Stimulated activated CD4-positive, alpha-beta T cell treated with anti-CD3 and anti-CD28 coated beads, TNF-alpha, amount 100 ng/mL, for 4 hours (primary cell): ENCODE measurements at places on chromosomes 1 and 21.

DNA sequence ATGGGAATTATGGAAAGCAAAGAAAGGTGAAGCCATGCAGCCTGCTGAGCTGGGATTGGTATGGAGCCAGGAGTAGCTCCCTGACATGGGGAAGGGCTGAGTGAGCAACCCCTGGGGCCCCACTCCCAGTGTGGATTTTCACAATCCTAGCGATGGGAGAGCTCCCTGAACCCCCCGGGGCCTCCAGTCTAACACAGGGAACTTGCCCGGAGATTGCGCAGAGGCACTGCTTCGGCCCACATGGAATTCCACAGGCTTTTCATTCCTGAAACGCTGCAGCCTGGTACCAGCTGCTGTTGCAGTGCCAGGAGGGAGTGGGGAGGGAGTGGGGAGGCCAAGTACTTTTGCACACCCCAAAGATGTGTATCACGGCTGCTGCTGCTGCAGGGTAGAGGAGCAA is 110.4 kb upstream of the C21orf91 start:
- DNase-seq = no peak

DNA sequence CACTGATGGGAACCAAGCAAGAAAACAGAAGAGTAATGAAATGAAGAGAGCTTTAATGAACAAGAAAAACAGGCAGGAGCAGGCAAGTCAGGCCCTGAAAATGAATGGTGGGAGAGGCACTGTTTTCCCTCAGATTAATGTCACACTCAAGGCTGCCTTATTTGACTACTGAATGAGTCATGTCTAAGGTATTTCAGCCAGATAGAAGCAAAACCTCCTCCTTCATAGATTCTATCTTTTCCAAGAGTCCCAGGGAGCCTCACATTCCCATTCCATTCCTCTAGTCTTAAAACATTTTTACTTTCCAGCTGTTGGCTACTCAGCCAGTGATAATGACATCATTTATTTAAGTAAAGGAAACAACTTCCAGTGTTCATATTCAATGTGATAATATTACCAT is 228.4 kb upstream of the NRIP1 start:
- no peak for DNase-seq

DNA sequence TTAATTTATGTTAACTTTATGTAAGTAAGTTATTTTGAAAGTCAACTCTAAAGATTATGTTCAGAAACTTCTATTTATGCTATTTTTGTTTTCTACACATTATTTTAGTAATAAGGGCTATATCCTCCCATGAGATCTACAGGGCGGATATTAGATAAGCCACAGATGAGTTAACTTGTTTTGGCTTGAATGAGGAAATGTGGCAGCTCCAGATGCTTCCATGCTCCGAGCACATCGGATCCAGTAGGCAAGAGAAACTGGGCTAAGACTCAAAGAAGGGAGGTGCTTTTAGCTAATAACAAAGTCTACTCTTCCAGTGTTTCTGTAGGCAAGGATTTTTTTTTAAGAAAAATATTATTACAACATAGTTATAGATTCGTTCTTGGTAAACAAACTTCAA is 20.0 kb upstream of the LAMC1 start:
- DNase-seq = no peak

DNA sequence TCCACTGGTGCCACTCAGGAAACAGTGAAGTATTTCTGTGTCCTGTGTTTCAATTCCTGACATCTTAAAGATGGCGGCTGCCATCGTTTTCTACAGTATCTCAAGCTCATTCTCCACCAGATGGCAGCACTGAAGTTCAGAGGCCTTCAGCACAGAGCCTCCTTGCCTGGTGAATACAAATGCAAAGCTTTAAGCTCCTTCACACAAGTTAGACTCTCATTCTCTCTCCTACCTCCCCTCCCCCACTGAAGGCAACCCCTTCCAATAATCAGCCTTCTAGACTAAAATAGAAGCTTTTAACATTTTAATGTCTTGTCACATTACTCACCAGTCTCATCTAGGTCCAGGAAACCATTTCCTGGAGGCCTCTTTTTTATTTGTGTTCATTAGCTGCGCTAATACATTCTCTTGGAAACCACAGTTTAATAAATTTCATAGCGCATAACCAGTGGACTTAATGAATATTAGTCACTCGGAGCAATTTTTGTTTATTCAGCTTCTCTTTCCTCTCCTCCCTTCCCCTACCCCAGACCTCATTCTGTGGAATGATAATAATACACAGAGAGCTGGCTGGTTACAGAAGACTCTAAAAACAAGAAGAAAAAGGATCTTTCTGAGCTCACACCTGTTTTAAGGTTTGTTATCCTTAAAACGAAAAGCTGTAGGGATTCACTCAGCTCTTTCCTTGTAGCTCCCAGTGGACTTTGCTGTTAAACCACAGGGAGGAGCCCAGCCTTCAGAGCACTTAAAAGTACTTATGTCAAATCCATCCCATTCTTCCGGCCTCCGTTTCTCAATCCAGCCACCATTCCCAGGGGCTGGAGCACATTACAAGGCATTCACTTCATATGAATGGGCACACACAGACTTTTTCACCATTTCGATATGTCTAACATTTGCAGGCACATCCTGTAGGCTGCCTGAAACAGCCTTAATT is 384.9 kb downstream of the HLX start:
- DNase-seq = no peak

GRCh38 chr1:162368451-162368850 is 8.2 kb downstream of the SPATA46 start:
- no peak for DNase-seq

- no peak for DNase-seq
Observed at GRCh38 chr1:234331507-234331906, 41.7 kb upstream of the COA6 start.

- no peak for DNase-seq
Observed at GRCh38 chr1:85074365-85074964, 26.2 kb upstream of the MCOLN3 start.

GRCh38 chr1:38296047-38296446 is 249.5 kb upstream of the POU3F1 start:
- no peak for DNase-seq

DNA sequence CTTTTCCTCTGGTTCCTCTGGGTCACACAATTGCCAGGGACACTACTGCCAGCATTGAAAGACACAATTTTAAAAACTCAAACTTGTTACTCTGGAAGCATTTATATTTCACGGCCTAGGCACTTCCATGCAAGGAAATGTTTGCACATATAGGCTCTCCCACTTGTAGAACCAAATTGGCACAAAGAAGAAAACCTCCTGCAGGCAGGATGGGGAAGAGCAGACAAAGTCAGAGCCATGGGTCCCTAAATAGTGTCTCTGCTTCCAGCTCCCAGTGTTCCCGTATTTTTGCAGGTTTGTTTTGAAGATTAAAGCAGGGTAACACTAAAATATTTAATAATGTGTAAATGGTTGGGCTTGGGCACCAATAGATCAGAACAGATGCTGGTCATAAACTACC is 19.0 kb upstream of the ADGRL2 start:
- no peak for DNase-seq

GRCh38 chr1:46577671-46578070 is 26.2 kb upstream of the KNCN start:
- no peak for DNase-seq

DNA sequence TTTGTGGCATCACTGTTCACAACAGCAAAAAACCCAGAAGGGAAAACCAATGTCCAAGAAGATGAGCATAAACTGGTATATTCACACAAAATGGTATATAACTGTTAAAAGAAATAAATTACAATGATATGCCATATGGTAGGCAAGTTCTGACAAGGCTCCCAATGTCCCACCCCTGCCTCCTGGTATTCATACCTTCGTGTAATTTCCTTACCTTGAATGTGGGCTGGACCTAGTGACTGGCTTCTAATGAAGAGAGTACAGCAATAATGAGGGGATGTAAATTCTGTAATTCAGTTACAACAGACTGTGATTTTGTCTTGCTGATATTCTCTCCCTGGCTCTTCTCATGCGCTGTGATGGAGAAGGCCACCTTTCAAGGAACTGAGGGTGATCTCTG is 9.3 kb downstream of the ANKRD45 start:
- no peak for DNase-seq

GRCh38 chr1:198340139-198340538 is 183.3 kb downstream of the NEK7 start:
- DNase-seq = no peak

GRCh38 chr1:58398714-58399113 is 147.8 kb downstream of the OMA1 start:
- DNase-seq = no peak

DNA sequence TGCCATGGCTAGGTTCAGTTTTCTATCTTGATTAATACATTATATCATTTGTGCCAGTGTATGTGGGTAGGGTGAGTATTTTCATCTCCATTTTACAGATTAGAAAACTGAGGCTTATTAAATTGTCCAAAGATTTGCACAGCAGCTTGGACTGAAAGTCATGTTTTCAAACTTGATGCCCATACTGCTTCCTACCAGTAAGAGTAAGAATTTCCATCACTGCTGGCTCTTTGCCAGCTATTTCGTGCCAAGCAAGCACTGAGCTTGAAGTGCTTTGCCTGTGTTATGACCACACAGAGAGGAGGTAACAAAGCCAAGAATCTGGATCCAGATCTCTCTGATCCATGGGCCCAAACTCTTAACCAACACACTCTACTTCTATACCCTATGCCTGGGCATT is 295.0 kb downstream of the VAV3 start:
- DNase-seq = no peak

GRCh38 chr1:245461681-245462080 is 306.9 kb downstream of the KIF26B start:
- DNase-seq = no peak

DNA sequence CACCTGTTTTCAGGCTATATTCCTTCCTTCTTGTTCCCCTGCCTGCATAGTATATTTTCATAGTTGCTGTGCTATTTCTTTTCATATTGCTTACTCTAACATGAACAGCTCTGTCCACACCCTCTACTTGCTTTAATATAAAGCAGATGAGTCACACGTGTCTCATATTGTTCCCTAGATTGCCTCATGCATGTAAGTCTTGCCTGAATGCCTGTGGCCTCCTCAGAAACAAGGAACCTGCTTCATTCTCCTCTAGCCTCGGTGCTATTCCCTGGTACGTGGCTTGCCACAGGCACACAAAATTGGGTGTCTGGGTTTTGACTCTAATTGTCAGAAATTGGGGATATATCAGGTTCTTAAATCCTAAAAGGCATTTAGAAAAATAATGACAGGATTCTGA is 16.5 kb upstream of the PKP1 start:
- no peak for DNase-seq

DNA sequence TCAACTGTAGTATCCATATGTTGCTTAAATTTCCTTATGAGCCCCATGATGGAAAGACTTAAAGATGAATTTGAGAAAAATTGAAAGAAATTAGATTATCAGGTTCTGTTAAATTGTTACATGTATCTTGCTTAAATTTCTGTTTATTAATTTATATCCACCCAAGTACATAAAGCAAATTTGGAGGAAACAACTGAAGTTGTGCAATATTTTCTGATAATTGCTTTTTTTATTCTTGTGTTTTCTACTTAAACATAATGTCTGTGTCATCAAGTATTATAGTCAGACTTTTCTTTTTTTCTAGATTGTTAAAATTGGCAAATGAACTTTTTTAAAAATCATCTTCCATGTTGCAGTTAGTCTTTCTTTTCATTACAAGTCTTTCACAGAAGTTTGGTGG is 36.8 kb downstream of the RNF11 start:
- DNase-seq = no peak

GRCh38 chr1:227343206-227343605 is 24.9 kb upstream of the CDC42BPA start:
- DNase-seq = no peak

DNA sequence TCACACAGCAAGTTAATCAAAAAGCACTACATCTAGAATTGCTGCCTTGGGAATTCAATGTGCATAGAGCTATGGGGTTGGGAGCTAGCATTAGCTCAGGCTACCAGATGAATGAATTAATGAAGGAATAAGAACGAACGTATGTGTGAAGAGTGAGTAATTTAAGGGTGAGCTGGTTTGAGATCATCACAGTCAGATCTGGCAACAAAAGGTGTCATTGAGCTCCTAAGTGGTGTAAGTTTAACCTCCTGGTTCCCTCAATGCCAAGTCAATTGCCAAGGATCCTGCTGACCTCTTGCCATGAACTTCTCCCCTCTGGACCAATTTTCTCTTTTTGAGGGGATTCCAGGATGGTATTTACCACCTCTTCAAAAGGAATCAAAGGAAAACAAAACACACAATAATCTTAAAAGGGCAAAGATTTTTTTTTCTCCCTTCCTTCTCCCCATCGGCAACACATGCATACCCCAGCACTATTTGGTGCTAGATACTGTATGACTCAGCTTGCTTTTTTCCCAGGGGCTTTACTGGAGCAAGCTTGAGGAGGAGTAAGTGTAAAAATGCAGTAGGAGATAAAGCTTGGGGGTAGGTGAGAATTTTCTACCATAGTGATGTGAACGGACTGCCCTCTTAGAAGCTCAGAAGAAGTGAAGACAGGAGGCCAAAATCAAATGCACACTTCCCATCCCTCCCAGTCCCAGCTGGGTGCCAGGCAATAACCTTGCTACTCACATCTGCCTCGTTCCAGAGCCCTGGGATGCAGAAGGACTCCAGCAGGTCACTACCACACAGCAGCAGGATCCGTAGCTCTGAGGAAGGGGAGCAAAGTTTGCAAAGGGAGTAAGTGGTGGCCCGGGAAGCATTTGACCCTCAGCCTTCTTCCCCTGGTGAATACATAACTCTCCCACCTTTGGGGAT is 92.0 kb downstream of the LAMC2 start:
- no peak for DNase-seq

DNA sequence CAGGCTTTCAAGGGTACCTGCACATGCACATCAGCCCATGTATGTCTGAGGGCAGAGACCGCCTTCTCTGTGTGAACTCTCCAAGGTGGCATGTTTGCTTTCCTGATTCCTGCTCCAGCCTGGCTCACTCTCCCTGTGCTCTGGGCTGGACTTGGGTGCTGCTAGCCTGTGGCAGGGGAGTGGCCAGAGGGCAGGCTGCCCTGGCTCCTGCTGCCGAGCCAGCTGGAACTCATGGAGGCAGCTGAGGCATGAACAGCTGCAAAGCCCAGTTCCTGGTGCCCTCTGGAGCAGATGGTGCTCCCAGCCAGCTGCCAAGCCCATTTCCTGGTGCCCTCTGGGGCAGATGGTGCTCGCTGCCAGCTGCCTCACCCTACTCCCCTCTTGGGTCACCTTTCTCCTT is 7.6 kb downstream of the UBL4B start:
- no peak for DNase-seq
